Hippocampal formation (tissue), 2 donors: ENCODE measurements at places on chromosomes 7 and 10.

DNA sequence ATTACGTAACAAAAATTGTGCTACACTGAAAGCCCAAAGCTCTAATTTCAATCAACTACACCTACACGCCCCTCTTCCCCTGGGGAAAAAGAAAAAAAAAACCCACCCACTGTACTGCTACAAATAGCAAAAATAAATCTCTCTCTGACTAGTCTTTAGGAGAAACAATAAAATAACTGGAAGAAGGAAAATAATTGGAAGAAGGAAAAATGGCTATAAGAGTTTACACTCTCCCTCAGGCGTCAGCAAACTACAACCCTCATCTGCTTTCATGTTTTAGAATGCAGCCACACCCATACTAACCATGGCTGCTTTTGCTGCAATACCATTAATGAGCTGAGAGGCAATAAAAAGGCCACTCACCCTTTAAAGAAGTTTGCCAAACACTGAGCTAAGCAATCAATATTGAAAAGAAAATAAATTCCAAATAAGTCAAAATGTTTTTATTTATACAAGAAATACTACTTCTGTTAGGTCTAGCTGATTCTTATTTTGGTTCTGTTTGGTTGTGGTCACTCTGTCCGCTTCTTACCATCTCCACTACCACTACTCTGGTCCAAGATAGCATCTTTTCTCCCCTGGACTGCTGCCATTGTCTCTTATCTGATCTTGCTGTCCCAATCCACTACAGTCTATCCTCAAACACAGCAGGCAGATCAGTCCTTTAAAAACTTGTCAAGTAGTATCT, 3.8 kb downstream of the MINDY3 start:
- no peak for DNase-seq

DNA sequence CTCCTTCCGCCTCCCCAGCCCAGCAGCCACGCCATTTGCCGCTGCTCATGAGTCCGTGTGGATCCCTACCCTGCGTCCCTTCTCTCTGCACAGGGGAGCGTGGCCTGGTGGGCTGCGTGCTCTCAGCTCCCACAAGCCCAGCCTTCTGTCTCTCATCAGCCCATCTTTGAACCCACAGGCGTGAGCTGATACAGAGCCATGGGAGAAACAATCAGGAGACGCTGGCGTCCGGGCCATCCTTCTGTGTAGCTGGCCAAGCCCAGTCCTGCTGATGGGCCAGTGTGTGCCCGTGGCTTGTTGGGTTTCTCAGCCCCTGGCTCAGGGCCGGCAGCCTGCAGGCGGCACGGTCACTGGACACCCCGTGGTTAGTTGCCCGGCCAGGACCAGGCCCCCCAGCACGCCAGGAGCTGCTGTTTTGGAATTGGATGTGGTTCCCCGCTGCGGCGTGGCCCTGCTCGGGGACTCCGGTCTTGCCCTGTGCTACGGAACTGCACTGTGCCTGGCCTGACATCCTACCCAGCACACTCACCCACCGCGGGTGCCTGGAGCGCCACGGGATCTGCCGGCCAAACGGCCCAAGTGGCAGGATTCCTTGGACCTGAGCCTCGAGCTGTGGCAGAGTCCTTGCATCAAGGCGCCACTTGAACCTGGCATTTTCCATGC, 88.9 kb downstream of the ELFN1 start:
- DNase-seq = no peak

DNA sequence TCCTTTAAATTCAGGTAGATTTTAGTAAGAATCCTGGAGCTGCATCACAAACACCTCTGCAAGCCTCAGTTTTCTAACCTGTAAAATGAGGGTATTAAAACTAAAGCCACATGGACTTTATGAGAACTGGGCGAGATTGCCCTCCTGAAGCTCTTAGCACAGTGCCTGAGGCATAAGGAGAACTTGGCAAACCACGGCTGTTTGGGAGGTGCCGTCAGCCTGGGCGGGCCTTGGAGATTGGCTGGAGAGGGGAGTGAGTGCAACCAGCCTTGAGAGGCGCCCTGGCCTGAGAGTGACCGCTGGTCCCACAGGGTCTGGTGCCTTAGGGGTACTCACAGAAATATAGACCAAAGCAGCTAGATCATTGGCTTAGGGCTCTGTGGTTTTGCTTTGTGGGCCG, 5.4 kb upstream of the TNS3 start:
- no peak for DNase-seq

DNA sequence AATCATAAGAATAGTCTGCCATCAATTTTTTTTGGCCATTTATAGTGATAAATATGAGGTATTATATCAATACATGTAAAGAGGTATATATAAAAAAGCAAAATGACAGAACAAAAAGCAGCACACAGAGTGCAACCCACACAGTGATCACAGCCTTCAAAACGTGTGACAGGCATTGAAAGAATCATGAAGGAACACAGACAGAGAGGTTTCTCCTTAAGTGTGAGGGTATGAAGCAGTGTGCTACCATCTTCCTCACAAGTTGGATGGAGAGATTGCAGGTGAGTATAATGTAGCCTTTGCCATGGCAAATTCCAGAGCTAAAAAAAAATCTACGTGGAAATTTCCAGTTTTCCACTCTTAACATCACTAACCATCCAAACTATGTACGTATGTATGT, 19.6 kb upstream of the EPC1 start:
- no peak for DNase-seq

- DNase-seq = no peak
These were observed 46.6 kb upstream of the GRID1 start for GRCh38 chr10:86413046-86413728.

DNA sequence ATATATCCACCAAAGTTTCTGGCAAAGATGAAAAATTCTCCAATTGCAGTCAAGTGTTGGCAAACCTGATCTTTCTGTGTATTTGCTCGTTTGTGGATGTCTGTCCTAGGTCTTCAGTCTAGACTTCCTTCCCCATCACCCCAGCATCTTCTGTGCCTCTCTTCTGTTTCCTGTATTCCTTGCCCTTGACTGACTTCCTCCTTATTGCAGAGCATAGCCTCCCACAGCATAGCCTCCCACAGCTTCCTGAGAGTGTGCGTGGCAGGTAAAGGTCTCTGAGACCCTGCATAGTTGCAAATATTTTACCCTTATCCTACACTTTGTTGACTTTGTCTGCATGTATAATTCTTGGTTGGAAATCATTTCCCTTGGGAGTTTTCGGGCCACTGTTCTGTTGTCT, 18.4 kb downstream of the SLC18A2 start:
- no peak for DNase-seq

DNA sequence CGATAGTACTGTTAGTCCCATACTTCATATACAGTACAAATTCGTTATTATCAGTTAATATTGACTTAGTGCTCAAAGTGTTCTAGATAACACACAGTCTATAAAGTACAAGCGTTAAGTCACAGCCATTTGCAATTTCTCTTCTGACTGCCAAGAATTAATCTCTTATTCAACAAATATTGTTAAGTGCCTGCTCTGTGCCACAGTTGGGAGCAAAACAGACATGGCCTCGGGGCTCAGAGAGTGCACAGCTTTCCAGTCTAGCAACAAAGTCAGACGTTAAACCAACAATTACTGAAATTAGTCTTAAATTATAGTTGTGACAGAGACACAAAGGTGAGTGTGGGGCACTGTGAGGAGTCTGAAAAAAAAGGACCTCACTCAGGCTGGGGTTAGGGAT, 113.0 kb upstream of the DPP6 start:
- no peak for DNase-seq

GRCh38 chr10:14723052-14723689, 51.5 kb downstream of the FAM107B start:
- no peak for DNase-seq

DNA sequence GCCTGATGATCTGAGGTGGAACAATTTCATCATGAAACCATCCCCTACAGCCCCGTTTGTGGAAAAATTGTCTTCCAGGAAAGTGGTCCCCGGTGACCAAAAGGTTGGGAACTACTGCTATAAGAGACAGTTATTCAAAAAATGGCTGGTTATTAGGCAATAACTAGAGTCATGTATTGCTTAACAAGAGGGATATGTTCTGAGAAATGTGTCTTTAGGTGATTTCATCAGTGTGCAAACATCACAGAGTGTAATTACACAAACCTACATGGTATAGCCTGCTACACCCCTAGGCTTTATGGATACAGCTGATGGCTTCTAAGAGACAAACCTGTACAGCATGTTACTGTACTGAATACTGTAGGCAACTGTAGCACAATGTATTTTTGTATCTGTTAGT, 71.3 kb upstream of the CSTF2T start:
- no peak for DNase-seq
